ENCODE measurements at places on chromosomes 12 and 14.
A peak's percentile ranks its signal among the peaks of the same experiment; 100 is the strongest.

- DNase-seq, result no peak
Observed at GRCh38 chr14:106268013-106268727, 741.8 kb downstream of the TMEM121 start.

DNA sequence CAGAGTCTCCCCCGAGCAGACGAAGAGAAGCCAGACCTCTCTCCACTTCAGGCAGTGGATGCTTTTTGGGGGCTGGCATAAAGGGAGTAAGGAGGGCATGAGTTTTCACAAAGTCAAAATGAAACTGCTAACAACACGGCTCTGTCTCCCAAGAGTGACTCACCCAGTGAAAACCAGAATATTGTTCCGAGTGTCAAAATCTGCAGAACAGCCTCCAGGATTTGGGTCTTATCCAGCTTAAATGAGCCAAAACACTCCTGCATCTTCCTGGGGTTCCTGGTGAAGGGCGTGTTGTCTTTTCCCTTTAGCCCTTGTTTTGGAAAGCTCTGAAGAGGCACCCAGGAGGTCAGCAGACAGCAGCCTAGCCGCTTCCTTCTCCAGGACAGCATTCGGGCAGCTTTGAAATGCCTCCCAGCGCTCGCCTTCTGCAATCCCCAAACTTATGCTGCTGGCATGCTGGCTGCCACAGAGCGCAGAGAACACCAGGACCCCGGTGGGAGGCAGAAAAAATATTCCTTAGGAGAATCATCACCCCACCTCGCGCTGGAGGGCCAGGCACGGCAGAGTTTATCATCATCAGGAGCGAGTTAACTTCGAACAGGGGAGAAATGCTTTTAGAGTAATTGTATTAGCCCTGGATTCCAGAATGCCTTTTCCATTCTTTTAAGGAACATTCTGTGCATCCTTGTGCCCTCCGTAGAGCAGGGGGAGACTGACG lies 117.7 kb upstream of the NCOR2 start:
- DNase-seq, result peak; percentile 88

DNA sequence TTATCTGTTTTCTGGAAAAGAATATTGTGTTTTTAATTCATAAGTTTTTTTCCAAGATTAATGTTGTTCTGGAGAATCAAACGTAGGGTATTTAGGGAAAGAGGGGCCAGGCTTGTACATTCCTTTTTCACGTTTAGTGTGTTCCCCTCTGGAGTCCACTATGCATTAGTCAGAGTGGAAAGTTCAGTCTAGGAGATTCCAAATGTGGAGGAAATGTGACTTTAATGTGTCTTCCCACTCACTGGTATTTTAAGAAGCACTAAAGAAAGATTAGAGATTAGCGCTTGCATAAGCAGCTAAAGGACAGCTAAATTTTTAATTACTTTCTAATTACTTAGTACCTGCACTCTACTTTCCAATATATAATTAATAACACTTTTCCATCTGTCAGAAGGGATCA lies 4.4 kb upstream of the PDE6H start:
- DNase-seq, result no peak

DNA sequence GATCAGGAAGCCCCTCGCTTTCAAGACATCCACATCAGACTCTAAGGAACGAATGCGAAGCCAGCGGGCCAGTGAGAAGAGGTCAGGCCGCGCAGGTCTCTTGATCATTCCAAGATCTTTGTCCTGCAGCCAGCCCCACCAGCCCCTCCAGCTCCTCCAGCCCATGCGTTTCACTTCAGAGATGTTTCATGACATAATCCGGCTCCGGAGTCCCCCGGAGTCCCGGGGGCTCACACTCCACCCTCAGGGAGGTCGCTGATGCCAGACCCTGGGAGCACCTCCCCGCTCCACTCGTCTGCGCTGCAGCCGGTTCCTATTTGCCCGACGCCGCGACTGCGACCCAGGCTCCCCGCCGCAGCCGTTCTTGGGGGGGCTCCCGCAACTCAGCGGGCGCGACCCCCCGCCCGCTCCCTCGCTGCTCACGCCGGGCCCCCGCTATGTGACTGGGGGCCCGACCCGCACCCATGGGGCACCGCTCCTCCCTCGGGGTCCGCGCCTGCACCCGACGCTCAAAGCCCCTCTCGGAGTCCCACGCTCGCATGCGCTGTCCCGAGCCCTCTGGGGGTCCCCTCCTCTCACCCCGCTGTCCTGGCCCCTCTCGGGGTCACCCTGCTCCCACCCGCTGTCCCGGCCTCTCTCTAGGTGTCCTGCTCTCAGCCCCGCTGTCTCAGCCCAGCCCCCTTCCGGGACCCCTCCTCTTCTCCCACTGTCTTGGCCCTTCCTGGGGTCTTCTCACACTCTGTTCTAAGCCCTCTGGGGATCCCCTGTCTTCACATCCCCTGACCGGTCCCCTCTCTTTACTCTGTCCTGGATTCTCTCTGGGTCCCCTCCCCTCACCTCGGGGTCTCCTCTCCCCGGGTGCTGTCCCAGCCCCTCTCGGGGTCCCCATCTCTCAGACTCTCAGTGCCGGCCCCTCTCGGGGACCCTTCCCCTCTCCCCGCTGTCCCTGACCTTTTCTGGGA lies 1.1 kb downstream of the TAOK3 start:
- no peak for DNase-seq

- DNase-seq, result peak; percentile 0
Observed at GRCh38 chr14:45610318-45610717, 357.3 kb upstream of the MIS18BP1 start.

DNA sequence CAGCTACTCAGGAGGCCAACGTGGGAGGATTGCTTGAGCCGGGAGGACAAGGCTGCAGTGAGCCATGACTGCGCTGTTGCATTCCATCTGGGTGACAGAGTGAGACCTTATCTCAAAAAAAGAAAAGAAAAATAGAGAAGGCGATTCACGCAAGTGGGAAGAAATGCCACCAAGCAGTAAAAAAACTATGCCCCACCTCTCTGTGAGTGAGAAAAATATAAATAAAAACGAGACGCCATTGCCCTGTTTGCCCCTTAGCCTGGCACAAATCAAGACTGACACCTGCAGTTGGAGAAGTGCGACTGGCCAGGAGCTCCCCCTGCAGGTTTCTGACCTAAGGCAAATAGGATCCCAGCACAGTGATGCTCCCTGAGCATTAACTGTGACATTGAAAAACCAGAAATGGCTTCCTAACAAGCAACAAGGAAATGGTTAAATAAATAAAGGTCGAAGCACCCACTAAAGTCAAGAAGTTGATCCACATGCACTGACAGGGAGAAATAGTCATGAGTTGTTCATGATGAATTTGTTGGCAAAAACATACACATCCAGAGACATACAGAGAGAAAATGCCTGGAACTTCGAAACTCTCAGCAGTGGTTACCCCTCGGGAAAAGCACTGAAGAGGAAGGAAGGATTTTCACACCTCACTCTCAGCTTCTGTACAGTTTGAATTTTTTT lies 21.1 kb downstream of the GSC start:
- no peak for DNase-seq

DNA sequence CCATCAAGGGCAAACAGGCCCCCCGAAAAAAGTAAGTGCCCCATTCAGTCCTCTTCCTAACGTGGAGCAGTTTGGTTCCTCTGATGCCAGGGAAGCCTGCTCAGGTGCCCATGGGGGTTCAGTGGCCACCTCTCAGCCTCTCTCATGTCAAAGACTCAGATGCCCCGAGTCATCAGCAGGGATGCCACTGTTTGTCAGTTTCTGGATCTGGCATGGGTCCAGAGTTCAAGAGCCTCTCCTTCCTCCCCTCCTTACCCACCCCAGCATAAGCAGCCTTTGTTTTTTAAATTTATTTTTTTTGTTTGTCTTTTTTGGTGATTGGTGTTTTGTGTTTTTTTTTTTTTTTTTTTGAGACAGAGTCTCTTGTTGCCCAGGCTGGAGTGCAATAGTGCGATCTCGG lies 11.3 kb downstream of the KMT5A start:
- no peak for DNase-seq

GRCh38 chr12:116053479-116054200 lies 223.9 kb downstream of the MED13L start:
- DNase-seq, result peak; percentile 98

DNA sequence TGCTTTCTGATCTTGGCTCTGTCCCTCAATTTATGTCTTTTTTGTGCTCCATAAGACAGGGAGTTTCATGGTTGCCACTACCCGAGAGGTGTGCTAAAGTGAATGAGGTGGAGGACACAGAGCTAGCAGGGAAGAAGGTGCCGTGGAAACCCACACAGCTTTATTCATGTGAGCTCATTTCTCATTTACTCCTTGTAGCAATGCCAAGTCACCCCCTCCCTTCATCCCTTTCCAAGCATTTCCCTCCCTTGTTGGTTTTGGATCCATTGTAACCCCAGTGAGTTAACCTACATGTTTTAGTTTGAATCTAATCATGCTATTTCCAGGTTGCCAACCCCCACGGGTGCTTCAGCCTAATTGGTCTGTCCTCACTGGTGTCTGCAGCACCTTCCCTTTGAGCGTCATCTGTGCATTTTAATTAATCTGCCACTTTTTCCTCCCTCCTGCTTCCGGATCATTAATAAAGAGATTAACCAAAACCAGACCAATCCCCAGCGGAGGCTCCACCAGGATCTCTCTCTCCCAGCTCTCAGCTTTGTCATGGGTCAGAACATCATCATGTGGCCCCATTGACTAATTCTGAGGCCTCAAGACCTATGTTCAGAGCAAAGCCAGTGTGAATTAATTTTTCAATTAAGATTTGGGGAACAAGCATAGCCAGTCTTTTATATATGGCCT lies 56.2 kb downstream of the NTF3 start:
- no peak for DNase-seq

DNA sequence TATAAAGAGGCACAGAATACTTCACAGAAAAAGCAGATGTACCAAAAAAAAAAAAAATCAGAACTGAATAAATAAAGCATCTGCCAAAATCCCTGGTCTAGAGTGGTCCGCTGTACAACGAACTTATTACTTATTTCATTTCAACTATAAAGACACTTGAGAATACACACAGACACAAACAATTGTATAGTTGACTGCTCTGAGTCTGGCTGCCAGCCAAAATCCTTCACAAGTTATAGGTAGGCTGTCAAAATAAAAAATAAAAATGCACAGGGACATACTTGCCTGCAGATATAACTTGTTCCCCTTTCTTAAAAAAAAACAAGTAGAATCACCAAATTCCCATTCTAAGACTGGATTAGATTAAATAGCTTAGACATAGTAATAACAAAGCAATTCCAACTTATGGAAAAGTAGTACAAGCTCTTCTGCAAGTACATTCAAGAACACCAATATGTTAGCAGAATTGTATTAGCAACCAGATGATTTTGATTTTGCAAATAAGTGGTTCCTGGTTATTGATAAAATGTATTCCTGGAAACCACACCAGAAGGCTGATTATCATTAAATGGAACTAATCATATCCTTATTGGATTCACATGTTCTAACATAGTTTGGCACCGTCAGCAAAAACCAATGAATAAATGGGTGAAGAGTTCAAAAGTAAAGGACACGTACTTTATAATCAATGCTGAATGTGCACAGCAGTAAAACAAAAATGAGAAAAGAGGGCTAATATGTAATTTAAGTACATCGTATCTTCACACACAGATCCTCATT lies 248.5 kb downstream of the NELL2 start:
- DNase-seq, result no peak

- DNase-seq, result no peak
Observed at GRCh38 chr14:58770491-58770982, 132.8 kb downstream of the DACT1 start.

- peak; percentile 42 for DNase-seq
Observed at GRCh38 chr14:59768855-59769375, 101.7 kb downstream of the RTN1 start.

DNA sequence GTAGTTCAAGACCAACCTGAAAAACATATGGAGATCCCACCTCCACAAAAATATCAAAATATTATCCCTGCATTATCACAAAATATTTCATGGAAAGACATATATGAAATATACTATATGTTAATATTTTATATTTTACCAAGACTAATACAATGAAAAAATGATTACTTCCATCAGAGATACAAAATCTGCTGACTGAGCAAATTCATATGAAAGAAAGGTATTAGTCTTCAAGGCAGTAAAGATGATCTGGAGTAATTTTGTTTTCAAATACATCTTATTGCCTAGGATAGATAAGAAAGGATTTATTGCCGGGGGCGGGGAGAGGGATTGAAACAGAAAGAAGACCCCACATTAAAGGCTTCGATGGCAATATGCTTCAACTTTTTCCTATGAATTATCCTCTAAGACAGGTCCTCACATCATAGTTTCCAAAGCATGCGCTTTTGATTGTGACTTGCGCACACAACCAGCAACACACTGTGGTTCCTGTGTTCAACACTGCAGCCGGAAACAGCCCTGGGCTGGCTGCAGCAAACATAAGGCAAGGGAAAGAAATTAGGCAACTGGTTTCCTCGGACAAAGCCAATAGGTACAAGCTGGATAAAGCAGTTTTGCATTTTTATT lies 83.2 kb downstream of the SPPL3 start:
- no peak for DNase-seq

DNA sequence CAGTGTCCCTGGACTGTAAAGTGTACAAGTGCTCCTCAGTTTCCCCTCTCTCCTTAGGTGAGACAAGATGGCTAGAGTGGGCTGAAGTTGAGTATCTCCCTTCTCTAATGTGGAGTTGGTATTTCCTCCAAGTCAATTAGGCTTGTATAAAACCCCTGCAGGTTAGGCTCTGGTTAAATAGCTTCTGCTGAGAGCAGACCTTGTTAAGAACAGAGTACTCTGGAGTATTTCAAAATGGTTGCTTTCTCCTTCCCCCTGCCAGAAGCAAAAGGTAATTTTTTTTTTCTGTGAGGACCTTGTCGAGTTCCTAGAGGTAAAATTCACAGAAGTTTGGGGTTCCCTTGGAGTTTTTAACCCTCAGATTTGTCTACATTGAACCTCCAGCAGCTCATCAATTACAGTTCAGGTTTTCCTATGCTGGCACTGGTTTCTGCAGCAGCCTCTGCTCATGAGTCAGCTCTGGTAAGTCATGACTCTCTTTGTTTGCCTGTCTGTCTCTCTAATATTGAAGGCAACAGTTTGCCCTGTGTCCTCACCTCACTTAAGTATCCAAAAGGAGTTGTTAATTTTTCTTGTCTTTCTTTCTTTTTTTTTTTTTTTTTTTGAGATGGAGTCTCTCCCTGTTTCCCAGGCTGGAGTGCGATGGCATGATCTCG lies 27.8 kb upstream of the GLIPR1 start:
- DNase-seq, result peak; percentile 45

GRCh38 chr14:73049428-73049827 lies 8.9 kb upstream of the RBM25 start:
- no peak for DNase-seq

DNA sequence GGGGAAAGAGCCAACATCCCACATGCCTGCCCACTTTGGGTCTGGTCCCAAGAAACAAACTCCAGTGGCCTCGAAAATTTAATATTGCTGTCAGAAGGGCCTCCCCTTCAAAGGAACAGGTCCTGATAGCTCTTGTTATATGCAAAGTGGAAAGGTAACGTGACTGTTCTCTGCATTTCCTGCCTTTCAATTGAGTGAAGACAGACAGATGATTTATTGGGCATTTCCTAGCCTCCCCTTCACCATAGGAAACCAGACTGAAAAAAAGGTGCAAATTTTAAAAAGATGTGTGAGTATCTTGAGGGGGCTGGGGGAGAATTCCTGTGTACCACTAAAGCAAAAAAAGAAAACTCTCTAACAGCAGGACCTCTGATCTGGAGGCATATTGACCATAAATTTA lies 235.2 kb downstream of the ZFP36L1 start:
- no peak for DNase-seq

GRCh38 chr14:64218344-64219240 lies 75.6 kb downstream of the ESR2 start:
- DNase-seq, result peak; percentile 69

- DNase-seq, result no peak
Observed at GRCh38 chr14:67370830-67371229, 10.7 kb downstream of the EIF2S1 start.

- DNase-seq, result peak; percentile 57
Observed at GRCh38 chr14:86462193-86462753, 932.3 kb downstream of the FLRT2 start.

- peak; percentile 50 for DNase-seq
Observed at GRCh38 chr12:716506-716905, 35.9 kb upstream of the WNK1 start.

All from fibroblast of pulmonary artery (primary cell).